Hepatocyte (in vitro differentiated cells): ENCODE measurements at places on chromosomes 16 and 17. TPM values are rescaled to one million over a fixed set of nuclear protein-coding genes. Genes with fewer than 3 reads are reported as not detected.
A peak's percentile ranks its signal among the peaks of the same experiment; 100 is the strongest.

The SAMD14 gene
- total RNA-seq, result 2.4 and 3.1 TPM in 2 replicates

The CIBAR2 gene
- total RNA-seq, result 0.13 TPM in 1 of 2 replicates, not detected in the other

The FNDC8 gene
- total RNA-seq, result not detected in 2 replicates

The USP43 gene
- 3.5 and 5.2 TPM in 2 replicates for total RNA-seq

The BPTF gene
- total RNA-seq, result 46.3 and 51.9 TPM in 2 replicates

The CCDC154 gene
- total RNA-seq, result 0.33 and 0.64 TPM in 2 replicates

The TMEM100 gene
- 15.3 and 18.5 TPM in 2 replicates for total RNA-seq

The SALL1 gene
- 4.7 and 5.4 TPM in 2 replicates for total RNA-seq

The GP1BA gene
- not detected in 2 replicates for total RNA-seq

The TBC1D3G gene
- not detected in 2 replicates for total RNA-seq

- no peaks in the 10 kb centered on the region for H3K4me1 ChIP-seq
- no peak for DNase-seq
- no peak overlapping the region for H3K27ac ChIP-seq
Measured at GRCh38 chr17:60947100-60947499, 269.4 kb downstream of the BCAS3 start.

DNA sequence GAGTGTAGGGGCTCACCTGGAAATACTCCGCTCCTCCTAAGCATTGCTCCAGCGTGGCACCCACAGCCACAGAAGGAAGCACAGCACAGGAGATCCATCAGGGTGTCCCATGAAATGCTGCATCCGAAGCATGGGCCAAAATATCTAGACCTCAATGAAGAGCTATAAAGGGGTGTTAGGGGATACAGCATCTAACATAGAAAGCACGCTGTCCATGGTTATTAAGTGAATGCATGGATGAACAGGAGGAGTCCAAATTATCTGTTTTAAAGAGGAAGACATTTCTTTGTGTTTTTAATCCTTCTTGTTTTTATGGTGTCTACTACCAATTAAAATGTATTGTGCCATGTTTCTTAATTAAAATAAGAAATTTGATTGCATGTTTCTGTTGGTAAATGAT, 21.6 kb upstream of the KRT20 start:
- H3K36me3 ChIP-seq, result no peaks in the 10 kb centered on the region
- H3K27ac ChIP-seq, result no peak overlapping the region
- no peak overlapping the region for H3K4me3 ChIP-seq
- H3K27me3 ChIP-seq, result no peaks in the 10 kb centered on the region

- H3K36me3 ChIP-seq, result no peaks in the 10 kb centered on the region
- DNase-seq, result no peak
- H3K27me3 ChIP-seq, result no peaks in the 10 kb centered on the region
- peaks cover 15% of the 10 kb centered on the region for H3K4me1 ChIP-seq
- no peak overlapping the region for H3K4me3 ChIP-seq
- H3K27ac ChIP-seq, result no peak overlapping the region
Measured at GRCh38 chr17:27242951-27243350, 51.0 kb upstream of the WSB1 start.

DNA sequence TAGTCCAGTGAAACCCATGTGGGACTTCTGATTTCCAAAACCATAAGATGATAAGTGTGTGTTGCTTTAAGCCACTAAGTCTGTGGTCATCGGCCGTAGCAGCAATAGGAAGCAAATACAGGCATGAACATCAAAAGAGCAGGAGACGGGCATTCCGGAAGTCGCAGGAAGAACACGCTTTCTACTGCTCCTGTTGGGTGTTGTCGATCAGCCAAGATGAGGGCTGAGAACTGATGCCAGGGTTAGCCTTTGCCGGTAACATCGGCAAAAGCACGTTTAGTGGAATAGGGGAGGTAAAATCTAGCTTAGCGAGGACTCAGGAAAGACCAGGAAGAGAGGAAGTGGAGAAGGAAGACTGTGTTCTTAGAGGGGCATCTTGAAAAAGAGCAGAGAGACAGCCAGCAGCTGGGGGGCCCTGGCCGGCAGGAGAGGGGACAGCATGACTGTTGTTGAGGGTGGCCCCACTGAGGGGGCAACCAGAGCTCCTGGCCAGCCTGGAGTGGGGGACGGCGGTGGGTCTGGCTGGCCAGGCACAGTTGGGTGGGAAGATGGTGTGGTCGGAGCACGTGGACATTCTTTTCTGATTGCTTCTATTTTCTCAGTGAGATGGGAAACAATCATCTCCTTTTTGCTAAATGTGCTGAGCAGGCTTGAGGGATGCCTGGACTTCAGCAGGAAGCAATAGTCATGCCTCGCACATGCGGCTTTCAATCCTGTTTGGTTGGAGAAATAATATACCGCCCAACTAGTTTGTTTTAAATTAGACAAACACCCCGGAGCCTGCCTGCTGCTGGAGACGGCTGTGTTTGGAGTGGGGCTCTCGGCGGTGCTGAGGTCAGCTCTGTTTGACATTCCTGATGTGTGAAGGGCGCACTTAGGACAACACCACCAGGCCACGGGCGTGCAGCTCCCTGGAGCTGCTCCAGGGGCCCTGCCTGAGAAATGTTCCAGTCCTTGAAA, 109.9 kb downstream of the METRNL start:
- H3K27ac ChIP-seq, result peak overlapping the region; percentile 83
- peaks cover 12% of the 10 kb centered on the region for H3K4me1 ChIP-seq
- H3K27me3 ChIP-seq, result no peaks in the 10 kb centered on the region
- no peaks in the 10 kb centered on the region for H3K36me3 ChIP-seq

GRCh38 chr16:19210968-19211367, 42.9 kb downstream of the SYT17 start:
- H3K27me3 ChIP-seq, result no peaks in the 10 kb centered on the region
- no peak overlapping the region for H3K4me3 ChIP-seq
- no peaks in the 10 kb centered on the region for H3K36me3 ChIP-seq

DNA sequence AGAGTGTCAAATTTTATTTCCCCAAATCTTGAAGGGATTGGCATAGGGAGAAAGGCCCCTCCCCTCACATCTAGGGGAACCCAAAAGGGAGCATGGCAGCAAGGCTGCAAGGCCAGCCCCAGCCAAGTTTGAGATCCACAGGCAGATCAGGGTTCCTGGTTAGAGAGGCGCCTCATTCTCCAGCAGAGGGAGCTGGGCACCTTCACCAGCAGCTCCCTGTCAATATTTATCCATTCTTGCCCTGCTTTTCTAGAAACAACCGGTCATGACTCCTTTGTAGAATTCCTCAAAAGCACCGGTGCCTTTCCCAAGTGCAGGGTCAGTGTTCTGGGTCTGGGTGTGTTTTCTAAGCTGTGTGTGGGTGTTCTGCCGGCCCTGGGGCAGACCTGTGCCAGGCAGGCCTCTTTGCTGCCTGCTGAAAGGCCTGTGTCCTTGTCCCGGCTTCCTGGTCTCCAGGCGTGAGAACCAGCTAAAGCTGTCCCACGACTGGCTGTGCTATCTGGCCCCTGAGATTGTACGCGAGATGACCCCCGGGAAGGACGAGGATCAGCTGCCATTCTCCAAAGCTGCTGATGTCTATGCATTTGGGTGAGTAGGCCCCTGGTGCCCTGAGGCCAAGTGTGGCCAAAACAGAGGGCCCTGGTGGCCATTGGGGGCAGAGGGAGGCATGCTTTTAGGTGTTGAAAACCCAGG, 21.2 kb upstream of the LGALS9 start:
- no peak overlapping the region for H3K4me3 ChIP-seq
- no peaks in the 10 kb centered on the region for H3K36me3 ChIP-seq
- H3K27me3 ChIP-seq, result no peaks in the 10 kb centered on the region
- no peak overlapping the region for H3K27ac ChIP-seq
- no peaks in the 10 kb centered on the region for H3K4me1 ChIP-seq

GRCh38 chr16:56389554-56389953, 35.8 kb downstream of the AMFR start:
- no peak overlapping the region for H3K4me3 ChIP-seq
- no peaks in the 10 kb centered on the region for H3K4me1 ChIP-seq
- H3K27me3 ChIP-seq, result no peaks in the 10 kb centered on the region

DNA sequence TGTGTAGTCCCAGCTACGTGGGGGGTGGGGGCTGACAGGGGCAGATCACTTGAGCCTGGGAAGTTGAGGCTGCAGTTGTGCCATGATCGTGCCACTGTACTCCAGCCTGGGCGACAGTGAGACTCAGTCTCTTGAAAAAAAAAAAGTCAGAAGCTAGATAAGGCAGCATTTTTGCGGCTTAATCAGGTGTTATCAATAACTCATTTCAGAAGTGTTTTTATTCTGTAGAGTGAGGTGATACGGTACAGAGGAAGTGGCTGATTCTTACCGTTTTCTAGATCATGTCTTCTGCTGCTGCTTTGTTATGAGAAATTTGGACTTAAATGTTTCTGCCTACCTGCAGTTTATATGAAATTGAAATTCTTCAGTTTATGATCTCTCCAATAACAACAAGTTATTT, 18.6 kb downstream of the ZC3H18 start:
- no peaks in the 10 kb centered on the region for H3K36me3 ChIP-seq
- H3K4me3 ChIP-seq, result no peak overlapping the region
- no peak for DNase-seq
- no peaks in the 10 kb centered on the region for H3K4me1 ChIP-seq

- H3K36me3 ChIP-seq, result no peaks in the 10 kb centered on the region
- no peak overlapping the region for H3K27ac ChIP-seq
- peaks cover 13% of the 10 kb centered on the region for H3K4me1 ChIP-seq
- peak; percentile 60 for DNase-seq
- peak overlapping the region; percentile 49 for H3K4me3 ChIP-seq
- peaks cover 24% of the 10 kb centered on the region for H3K27me3 ChIP-seq
Measured at GRCh38 chr16:67430504-67430976, 381 bp upstream of the HSD11B2 start.

GRCh38 chr16:69384974-69385373, 833 bp downstream of the TERF2 start:
- H3K27me3 ChIP-seq, result no peaks in the 10 kb centered on the region
- no peaks in the 10 kb centered on the region for H3K36me3 ChIP-seq
- H3K4me1 ChIP-seq, result peaks cover 12% of the 10 kb centered on the region
- DNase-seq, result no peak
- peak overlapping the region; percentile 76 for H3K27ac ChIP-seq

GRCh38 chr16:53805752-53806151, 101.8 kb downstream of the FTO start:
- no peak overlapping the region for H3K27ac ChIP-seq
- H3K4me1 ChIP-seq, result no peaks in the 10 kb centered on the region
- no peak for DNase-seq
- no peak overlapping the region for H3K4me3 ChIP-seq

DNA sequence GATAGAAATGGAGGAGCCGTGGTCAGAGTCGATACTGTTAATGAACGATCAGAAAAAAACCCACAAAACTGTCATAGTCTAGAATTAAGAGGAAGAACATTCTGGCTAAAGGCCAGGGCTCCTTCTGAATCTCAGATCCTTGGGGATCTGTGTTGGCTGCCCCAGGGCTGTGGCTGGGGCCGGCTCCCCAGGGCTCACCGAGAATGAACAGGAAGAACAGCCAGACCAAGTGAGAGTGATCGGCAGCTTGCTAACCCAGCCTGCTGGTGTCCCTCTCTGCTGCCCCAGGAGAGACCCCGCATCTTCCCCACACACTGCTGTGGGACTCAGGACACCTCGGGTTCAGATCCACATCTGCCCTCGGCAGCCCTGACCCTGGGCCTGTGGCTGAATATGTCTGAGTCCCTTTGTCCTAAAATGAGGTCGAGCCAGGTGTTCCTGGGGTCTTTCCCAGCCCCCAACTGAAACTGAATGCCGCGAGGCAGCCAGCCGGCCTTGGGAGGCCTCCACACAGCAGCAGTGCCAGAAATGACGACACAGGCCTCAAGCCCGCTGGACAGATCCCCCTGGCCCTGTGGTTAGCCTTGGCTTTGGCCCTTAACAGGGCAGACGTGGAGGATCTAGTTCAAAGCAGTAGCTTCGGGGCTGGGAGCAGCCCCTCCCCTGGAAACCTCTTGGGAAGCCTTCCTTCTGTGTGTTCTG, 23.9 kb upstream of the CLEC18A start:
- H3K36me3 ChIP-seq, result no peaks in the 10 kb centered on the region
- peak overlapping the region; percentile 33 for H3K27ac ChIP-seq
- peaks cover 26% of the 10 kb centered on the region for H3K4me1 ChIP-seq
- H3K4me3 ChIP-seq, result no peak overlapping the region
- H3K27me3 ChIP-seq, result no peaks in the 10 kb centered on the region
- peak; percentile 32 for DNase-seq

GRCh38 chr17:80122926-80123505, 21.6 kb downstream of the GAA start:
- no peaks in the 10 kb centered on the region for H3K36me3 ChIP-seq
- H3K27me3 ChIP-seq, result no peaks in the 10 kb centered on the region
- H3K4me1 ChIP-seq, result no peaks in the 10 kb centered on the region
- no peak overlapping the region for H3K27ac ChIP-seq
- no peak for DNase-seq
- H3K4me3 ChIP-seq, result no peak overlapping the region

DNA sequence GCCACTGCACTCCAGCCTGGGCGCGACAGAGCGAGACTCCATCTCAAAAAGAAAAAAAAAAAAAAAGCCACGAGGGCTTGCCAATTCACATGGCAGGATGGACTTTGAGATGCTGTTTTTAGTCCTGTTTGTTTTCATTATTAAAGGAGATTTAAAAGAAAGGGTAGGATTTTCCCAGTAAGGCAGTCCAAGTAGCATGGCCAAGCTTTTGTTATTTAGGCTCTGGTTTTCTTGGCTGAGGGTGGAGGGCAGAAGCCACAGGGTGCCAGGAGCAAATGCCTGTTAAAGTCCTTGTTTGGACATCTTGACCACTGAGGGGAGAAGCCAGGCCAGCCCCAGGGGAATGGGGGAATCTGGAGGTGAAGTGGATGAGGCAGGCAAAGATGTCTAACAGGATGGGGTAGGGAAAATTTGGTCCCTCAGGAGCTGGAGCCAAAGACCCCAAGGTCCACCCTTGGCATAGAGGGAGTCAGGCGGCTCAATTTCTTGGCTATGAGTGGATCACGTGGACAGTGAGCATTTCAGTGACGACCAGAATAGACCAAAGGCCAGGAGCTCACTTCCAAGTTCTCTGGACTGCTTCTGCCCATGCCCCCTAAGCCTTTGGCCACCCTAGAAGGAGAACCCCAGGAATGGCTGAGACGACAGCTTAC, 20.8 kb upstream of the PLLP start:
- peak overlapping the region; percentile 95 for H3K27ac ChIP-seq
- no peak overlapping the region for H3K4me3 ChIP-seq
- DNase-seq, result no peak

- peak overlapping the region; percentile 82 for H3K4me3 ChIP-seq
- no peaks in the 10 kb centered on the region for H3K27me3 ChIP-seq
- H3K27ac ChIP-seq, result peak overlapping the region; percentile 94
- no peaks in the 10 kb centered on the region for H3K4me1 ChIP-seq
Measured at GRCh38 chr16:3158510-3159314, 23.9 kb downstream of the ZNF213 start.

GRCh38 chr17:77235370-77235941, 94.7 kb downstream of the SEC14L1 start:
- no peaks in the 10 kb centered on the region for H3K27me3 ChIP-seq
- H3K4me3 ChIP-seq, result no peak overlapping the region
- no peaks in the 10 kb centered on the region for H3K36me3 ChIP-seq
- peaks cover 4% of the 10 kb centered on the region for H3K4me1 ChIP-seq

- no peaks in the 10 kb centered on the region for H3K36me3 ChIP-seq
- no peaks in the 10 kb centered on the region for H3K27me3 ChIP-seq
- DNase-seq, result peak; percentile 93
- no peak overlapping the region for H3K4me3 ChIP-seq
Measured at GRCh38 chr16:66977341-66978113, 10.9 kb upstream of the CES4A start.

- H3K4me1 ChIP-seq, result peaks cover 8% of the 10 kb centered on the region
- H3K27ac ChIP-seq, result no peak within 1 kb of the TSS
- H3K4me3 ChIP-seq, result peak within 1 kb of the TSS; percentile 75
- DNase-seq, result peak; percentile 81
- H3K36me3 ChIP-seq, result no peaks in the 10 kb centered on the region
Measured at GRCh38 chr17:13601776-13602551, at the start of gene HS3ST3A1. TSS of gene HS3ST3A1 (minus strand) at chr17:13601929. CDS start at chr17:13601129, 800 bp downstream.

GRCh38 chr16:78844682-78845081, 745.2 kb downstream of the WWOX start:
- H3K4me3 ChIP-seq, result no peak overlapping the region
- no peak for DNase-seq
- no peaks in the 10 kb centered on the region for H3K36me3 ChIP-seq
- H3K27me3 ChIP-seq, result no peaks in the 10 kb centered on the region
- no peak overlapping the region for H3K27ac ChIP-seq
